ENCODE measurements at places on chromosomes 1 and 21.

DNA sequence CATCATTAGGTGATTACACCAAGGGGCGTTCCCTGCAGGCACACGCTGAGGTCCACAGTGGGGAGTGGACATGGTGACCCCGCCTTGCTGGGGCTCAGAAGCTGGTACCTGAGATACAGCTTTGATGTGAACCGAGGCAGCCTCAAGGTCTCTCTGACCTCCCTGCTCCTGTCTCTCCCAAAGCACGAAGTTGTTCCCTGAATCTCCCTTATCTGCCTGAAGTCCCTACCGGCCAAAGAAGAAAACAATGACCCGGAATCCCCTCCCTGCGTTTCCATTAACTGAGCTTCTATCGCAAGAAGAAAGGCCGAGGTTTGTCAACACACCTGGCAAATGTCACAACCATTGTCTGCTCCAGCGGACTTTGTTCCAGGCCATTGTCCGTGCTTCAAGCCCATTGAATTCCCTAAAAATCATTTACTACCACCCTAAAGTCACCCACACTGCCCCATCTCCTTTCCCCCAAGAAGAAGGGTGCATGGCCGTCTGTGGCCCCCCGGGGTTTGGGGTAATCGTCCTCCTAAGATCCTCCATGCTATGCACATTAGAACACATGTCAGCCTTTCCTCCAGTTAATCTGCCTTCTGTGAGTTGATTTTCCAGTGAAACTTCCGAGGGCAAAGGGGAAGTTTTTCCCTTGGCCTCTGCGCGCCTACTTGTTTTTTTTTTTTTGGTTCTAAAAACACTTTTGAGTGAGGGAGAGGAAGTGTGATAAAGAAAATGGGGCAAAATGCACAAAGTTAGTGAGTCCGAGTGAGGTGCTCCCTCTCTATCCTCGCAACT is 48.1 kb upstream of the COL18A1 start:
- no peak for DNase-seq

GRCh38 chr1:40011198-40011597 is 29.3 kb upstream of the CAP1 start:
- DNase-seq, result no peak

- peak; percentile 10 for DNase-seq
Measured at GRCh38 chr1:232880354-232880753, 70.1 kb upstream of the NTPCR start.

DNA sequence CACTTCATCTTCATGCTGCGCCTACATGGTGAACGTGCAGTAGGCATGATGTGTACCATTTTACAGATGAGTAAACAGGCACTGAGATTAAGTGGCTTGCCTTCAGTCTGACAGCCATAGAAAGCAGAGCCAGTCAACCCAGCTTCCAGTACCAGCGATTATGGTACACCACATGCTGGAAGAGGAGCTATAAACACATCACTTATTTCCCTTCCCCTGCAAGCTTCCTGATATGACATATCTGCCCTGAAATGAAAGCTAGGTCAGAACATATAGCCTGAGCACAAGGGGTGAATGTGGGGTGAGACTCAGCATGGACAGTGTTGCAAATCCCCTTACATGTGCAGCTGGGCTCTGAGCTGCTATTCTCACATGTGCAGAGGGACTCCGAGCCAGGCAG is 33.8 kb upstream of the IL20 start:
- DNase-seq, result no peak

DNA sequence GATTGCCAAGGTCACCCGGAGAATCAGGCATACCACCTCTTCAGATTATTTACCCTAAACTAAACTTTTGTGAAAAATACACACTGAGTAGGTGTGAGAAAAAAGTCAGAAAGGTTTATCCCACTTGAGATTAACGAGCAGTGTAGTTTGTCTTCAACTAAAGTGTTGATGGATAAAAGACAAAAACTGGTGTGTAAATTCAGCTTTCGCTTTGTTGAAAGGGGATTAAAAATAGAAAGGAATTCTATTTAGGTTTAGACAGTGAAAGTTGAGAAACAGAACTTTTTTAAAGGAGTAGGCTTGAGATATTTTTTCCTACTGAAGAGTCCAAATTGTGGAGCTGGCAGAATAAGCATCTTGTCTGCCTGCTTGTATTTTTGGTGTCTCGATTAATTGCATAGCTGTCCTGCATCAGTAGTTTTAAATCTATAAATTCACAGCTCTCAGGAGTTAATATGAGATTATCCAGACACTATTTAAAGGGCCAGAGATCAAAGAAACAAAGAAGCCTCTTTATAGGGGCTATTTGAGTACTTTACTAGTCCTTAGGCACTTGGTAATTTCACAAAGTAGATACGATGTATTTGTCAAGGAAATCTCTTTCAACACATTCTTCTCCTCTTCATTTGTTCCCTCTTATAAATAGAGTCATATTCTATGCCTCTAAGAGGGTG is 46.7 kb upstream of the RABGAP1L start:
- no peak for DNase-seq

- no peak for DNase-seq
Measured at GRCh38 chr1:109641861-109642260, 14.0 kb upstream of the GSTM4 start.

GRCh38 chr1:226086776-226087175 is 24.3 kb downstream of the H3-3A start:
- no peak for DNase-seq

- no peak for DNase-seq
Measured at GRCh38 chr1:201403359-201403758, 4.2 kb upstream of the LAD1 start.

DNA sequence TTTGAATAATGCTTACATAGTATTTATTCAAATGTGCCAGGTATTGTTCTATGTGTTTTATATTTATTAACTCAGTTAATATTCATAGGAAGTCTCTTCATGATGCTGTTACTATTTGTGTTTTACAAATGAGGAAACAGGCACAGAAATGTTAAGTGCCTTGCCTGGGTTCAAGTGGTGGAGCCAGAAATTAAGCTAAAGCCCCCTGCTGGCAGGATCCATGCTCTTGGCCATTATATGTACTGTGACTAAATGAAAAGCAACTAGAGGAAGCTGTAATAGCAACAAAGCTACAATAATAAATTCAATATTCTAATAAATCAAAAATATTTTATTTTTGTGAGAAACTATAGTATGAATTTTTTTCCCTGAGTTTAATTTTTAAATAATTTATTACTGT is 30.0 kb downstream of the IARS2 start:
- peak; percentile 11 for DNase-seq

DNA sequence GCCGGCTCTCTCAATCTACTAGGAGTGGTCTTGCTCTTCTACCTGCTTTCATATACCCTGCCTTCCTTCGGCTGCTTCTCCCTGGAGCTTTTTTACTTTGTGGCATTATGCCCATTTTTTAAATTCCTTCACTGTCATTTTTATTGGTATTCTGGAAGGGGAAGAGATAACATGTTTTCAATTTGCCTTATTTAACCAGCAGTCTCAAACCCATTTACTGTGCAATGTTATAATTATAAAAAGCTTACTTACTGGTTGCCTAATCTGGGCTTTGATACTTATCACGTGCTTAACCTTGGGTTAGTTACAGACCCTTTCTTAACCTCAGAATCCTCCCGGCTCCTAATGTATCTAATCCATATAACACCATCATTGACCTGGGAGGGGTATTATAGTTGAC is 128.1 kb downstream of the SIPA1L2 start:
- DNase-seq, result no peak

GRCh38 chr1:150165622-150166612 is 16.2 kb downstream of the PLEKHO1 start:
- DNase-seq, result peak; percentile 38

GRCh38 chr1:58457023-58457635 is 89.4 kb downstream of the OMA1 start:
- no peak for DNase-seq

DNA sequence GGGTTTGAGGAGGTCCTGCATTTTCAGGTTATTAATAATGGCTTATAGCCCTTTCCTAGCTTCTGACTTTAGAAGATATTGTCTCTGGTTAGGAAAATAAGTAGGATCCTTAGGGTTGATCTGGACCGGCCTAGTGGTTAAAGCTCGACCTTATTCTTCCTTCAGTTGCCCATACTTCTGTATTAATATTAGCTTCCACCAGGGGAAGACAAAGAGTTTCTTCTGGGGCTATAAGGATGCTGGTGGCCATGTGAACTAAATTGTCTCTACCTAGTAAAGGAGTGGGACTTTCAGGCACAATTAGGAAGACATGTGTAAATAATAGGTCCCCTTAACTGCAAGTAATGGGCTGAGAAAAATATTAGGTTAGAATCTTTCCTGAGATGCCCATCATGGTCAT is 20.6 kb upstream of the FCGR2A start:
- peak; percentile 65 for DNase-seq

DNA sequence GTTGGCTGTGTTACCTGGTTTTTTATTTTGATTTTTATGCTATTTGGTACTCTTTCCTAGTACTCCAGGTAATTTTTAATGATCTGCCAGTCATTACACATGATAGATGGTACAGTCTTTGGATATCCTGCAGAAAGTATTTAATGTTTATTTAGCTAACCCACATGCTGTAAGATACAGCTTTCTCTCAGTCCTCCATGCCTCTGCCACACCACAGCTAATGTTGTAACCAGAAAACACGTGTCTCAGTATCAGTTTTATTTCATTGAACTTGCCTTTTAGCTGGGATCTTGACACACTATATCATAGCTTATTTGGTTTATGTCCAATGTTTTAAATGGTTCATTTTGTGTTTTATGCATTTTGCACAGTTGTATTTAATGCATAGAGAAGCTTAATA is 1648.4 kb downstream of the KCNT2 start:
- DNase-seq, result no peak

DNA sequence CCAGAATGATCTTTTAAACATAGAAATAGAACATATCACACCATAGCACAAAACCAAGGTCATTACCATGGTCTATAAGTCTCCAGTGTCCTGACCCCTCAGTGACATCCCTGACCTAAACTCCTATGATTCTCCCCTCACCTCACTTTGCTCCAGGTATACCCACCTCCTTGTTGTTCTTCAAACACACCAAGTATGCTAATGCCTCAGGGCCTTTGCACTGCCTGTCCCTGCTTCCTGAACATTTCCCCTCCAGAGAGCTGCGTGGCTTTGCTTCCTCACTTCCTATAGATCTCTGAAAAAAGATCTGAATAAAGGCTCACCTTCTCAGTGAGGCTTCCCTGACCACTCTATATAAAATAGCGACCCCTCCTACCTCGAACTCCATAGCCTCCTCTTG is 1.1 kb downstream of the GOLT1A start:
- no peak for DNase-seq

DNA sequence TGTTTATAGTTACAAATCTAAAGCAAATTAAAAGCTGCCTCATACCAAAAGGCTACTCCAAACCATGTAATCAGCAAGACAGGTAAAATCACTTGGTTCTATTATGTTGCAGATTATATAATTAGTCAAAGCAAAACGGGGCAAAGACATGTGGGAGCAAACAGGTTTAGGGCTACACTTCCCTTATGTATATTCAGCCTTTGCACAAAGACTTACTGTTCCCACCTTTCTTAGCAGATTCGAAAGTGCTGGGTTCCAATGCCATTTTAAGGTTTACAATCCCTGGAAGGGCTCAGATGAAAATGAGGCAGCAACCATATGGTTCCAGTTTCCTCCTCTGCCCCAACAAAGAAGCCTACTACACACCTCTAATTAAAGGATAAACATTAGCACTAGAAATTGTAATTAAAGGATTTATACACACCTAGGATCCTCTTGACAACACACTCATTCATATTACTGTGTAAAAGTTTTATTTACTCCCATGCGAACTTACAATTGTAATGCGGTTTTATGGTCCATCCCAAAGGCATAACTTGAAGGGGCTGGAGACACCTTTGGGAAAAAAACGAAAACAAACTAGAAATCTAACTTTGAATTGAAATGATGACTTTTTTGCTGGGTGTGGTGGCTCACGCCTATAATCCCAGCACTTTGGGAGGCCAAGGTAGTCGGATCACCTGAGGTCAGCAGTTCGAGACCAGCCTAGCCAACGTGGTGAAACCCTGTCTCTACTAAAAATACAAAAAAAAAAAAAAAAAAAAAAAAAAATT is 117.3 kb upstream of the PKN2 start:
- DNase-seq, result no peak
